ELR (cell line): ENCODE measurements at places on chromosomes 3 and 15.
A peak's percentile ranks its signal among the peaks of the same experiment; 100 is the strongest.

- no peak for DNase-seq
Measured at GRCh38 chr3:4703054-4703480, 209.9 kb downstream of the ITPR1 start.

- DNase-seq: peak; percentile 68
Measured at GRCh38 chr3:8532251-8532871, 30.7 kb downstream of the LMCD1 start.

GRCh38 chr15:50563756-50564155 is 17.3 kb upstream of the USP50 start:
- DNase-seq: no peak

- no peak for DNase-seq
Measured at GRCh38 chr3:58833491-58833890, 166.9 kb upstream of the FAM3D start.

- no peak for DNase-seq
Measured at GRCh38 chr3:107919239-107919638, 171.6 kb downstream of the CD47 start.

GRCh38 chr3:105334138-105334882 is 32.4 kb upstream of the ALCAM start:
- peak; percentile 82 for DNase-seq

DNA sequence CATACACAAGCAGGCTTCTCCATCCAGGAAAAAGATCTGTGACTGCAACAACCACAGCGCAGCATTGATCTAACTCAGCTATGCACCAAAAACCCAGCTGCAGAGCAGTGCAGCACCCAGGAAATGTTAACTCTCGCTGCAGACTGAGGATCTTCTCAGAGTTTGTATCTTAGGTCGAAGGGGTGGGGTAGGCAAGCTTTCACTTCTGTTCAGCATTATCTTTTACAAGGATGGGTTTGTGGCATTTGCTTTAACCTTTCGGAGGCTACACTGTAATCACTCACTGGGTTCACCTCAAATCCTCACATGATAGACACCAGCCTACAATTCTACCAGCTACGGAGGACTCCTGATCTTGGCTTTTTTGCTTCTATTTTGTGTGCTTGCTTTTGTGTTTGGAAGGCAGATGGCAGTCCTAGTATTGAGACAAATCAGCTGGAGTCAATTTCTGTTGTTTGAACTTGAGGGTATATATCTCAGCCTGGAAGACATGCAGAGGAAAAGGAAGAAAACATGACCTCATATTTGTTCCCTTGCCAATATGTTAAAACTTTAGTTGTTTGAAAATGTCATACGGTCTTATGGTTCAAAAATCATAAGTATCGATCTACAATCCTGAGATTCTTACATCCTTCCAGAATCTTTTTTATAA is 25.2 kb downstream of the LRRK1 start:
- no peak for DNase-seq
